Caudate nucleus (tissue), 63 donors: ENCODE measurements at places on chromosomes 16 and 17.

GRCh38 chr16:27404163-27404823 is 2.3 kb downstream of the IL21R start:
- no peak for DNase-seq

- DNase-seq: no peak
Measured at GRCh38 chr17:75019710-75020109, 7.2 kb downstream of the MRPL58 start.

GRCh38 chr17:71516149-71516548 is 604.7 kb upstream of the SOX9 start:
- DNase-seq: no peak

DNA sequence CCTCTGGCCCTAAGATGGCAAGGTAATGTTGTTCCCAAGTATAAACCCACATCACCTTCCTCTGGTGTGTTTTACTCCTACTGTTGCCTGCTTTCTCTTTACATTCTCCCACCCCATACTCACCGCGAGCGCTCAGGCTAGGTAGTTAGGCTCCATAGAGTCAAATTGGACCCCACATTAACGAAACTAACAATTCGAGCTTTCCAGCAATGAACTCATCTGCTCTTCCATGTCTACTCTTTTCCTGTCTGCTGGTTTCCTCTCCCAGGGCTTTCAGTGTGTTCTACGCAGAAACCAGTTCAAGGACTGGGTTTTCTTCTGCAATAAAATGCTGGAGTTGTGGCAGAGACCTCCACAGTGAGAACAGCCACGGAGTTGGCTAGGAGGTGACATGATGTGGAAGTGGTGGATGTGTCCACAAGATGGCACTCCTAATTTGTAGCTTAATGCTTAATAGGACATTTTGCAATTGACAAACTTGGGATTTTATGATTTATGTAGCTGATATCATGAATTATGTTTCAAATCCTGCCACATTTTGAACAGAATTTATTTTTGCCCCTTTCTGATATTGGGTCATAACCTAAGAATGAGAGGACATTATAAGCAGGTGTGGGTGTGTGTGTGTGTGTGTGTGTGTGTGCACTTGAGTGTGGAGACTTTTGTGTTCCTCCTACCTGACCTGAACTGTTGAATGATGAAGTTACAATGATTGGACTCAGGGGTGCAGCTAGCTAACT is 2.2 kb upstream of the UQCRC2 start:
- DNase-seq: no peak
